Activated T-helper 2 cell treated with anti-CD3 and anti-CD28 coated beads, Interferon-gamma antibody, Interleukin-2, Interleukin-4, amounts not matched to agents 10 μg/mL and 5 μg/mL and 100 μg/mL, durations not matched to agents 14 hours and 24 hours and 36 hours (primary cell): ENCODE measurements at places on chromosomes 2 and 18. TPM values are rescaled to one million over a fixed set of nuclear protein-coding genes. Genes with fewer than 3 reads are reported as not detected.

- DNase-seq = no peak
- H3K27me3 ChIP-seq = peaks cover 4% of the 10 kb centered on the region
- peaks cover 2% of the 10 kb centered on the region for H3K4me1 ChIP-seq
- no peak overlapping the region for H3K27ac ChIP-seq
- H3K36me3 ChIP-seq = no peaks in the 10 kb centered on the region
Measured at GRCh38 chr18:63604791-63605567, 17.8 kb downstream of the SERPINB13 start.

- no peak overlapping the region for H3K4me3 ChIP-seq
- no peaks in the 10 kb centered on the region for H3K4me1 ChIP-seq
- no peaks in the 10 kb centered on the region for H3K27me3 ChIP-seq
- no peak overlapping the region for H3K27ac ChIP-seq
- DNase-seq = no peak
Measured at GRCh38 chr2:143192716-143193115, 63.5 kb downstream of the ARHGAP15 start.

- H3K27me3 ChIP-seq = no peaks in the 10 kb centered on the region
- no peaks in the 10 kb centered on the region for H3K36me3 ChIP-seq
- H3K4me1 ChIP-seq = no peaks in the 10 kb centered on the region
- H3K27ac ChIP-seq = no peak overlapping the region
- no peak overlapping the region for H3K4me3 ChIP-seq
Measured at GRCh38 chr18:11040823-11041656, 108.3 kb downstream of the PIEZO2 start.

DNA sequence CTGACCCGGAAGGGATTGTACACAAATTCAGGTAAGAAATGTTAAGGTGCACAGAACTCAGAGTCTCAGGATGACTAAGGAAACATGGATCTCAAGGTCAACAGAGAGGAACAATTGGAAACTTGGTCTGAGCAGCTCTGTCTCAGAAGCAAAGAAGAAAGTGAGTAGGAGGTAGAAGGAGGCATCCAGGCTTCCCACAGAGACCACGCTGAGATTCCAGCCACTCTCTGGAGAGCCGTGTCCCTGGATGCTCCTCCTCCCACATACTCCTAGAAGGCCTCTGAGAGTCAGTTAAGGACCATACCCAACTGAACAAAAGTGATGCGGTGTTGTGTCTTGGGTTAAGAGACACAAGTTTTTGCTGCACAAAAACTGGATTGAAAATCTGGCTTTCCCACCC lies 8.6 kb upstream of the PLB1 start:
- no peak for DNase-seq
- no peak overlapping the region for H3K4me3 ChIP-seq
- H3K36me3 ChIP-seq = no peaks in the 10 kb centered on the region
- H3K27me3 ChIP-seq = peaks cover 3% of the 10 kb centered on the region

GRCh38 chr2:146952696-146953095 lies 892.1 kb upstream of the ACVR2A start:
- DNase-seq = no peak
- H3K4me3 ChIP-seq = no peak overlapping the region
- H3K4me1 ChIP-seq = no peaks in the 10 kb centered on the region
- no peaks in the 10 kb centered on the region for H3K36me3 ChIP-seq

GRCh38 chr2:111663471-111664274 lies 220.3 kb downstream of the ANAPC1 start:
- no peak overlapping the region for H3K4me3 ChIP-seq
- H3K27me3 ChIP-seq = peaks cover 36% of the 10 kb centered on the region
- no peak overlapping the region for H3K27ac ChIP-seq
- no peak for DNase-seq
- H3K4me1 ChIP-seq = peaks cover 9% of the 10 kb centered on the region
- no peaks in the 10 kb centered on the region for H3K36me3 ChIP-seq

DNA sequence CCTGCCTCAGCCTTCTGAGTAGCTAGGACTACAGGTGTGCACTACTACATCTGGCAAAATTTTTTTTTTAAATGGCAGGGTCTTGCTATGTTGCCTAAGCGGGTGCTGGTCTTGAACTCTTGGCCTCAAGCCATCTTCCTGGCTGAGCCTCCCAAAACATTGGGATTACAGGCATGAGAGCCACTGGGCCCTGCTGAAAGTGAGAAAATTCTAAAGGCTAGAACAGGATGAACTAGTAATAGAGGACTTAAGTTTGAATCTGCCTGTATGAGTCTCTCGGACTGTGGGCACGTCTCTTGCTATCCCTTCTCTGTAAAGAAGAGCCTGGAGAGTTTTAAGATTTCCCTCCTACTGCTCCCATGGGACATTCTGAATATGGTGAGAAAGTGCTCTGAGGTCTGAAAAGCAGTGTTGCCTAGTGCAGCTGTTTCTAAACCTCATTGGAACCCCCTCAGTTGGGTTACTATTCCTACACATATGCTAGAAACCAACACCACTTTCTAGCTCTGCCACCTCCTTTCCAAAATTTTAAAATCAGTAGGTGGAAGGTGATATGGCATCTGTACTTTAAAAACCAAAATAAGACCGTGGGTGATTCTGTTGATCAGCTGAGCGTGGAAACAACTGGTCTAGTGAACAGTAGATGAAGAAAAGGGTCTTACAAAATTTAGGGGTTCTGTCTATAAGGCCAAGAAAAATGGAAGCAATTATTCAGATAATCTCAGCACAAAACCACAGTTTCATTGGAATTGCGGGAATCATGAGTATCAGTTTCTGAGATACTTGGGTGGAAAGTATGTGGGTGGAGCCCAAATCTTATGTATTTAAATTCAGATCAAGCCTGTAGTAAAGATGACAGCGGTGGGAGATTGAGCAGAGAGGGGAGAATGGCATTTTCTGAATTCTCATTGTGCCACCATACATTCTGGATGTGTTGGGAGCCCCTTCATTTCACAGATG lies 259.8 kb upstream of the CXCR4 start:
- H3K36me3 ChIP-seq = peaks cover 11% of the 10 kb centered on the region
- no peak overlapping the region for H3K4me3 ChIP-seq
- no peak for DNase-seq
- peaks cover 69% of the 10 kb centered on the region for H3K4me1 ChIP-seq
- no peaks in the 10 kb centered on the region for H3K27me3 ChIP-seq

- peak overlapping the region; percentile 77 for H3K27ac ChIP-seq
- H3K4me3 ChIP-seq = peak overlapping the region; percentile 93
- no peaks in the 10 kb centered on the region for H3K27me3 ChIP-seq
- peaks cover 40% of the 10 kb centered on the region for H3K4me1 ChIP-seq
Measured at GRCh38 chr2:201235860-201236811, 24.2 kb upstream of the CASP8 start.

DNA sequence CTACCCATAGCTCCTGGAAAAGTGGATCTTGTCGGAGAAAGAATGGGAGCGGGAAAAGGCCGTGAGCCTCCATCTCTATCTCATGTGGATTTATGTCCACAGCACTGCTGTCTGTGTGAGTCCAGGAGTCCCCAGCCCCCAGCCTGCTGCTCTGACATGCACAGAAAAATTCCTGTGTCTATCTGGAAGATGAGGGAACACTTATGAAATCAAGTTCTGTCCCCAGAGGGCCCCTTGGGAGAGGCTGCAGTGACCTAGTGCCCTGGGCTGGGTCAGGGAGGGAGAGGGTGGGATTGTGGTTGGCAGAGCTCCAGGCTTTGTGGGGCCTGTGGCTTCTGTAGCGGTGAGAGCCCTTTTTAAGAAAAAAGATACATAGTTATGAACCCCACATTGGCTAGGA lies 37.6 kb downstream of the HJURP start:
- H3K27me3 ChIP-seq = peaks cover 14% of the 10 kb centered on the region
- H3K4me3 ChIP-seq = no peak overlapping the region
- no peaks in the 10 kb centered on the region for H3K4me1 ChIP-seq
- no peak for DNase-seq

- no peaks in the 10 kb centered on the region for H3K4me1 ChIP-seq
- no peak overlapping the region for H3K27ac ChIP-seq
- no peaks in the 10 kb centered on the region for H3K36me3 ChIP-seq
- H3K4me3 ChIP-seq = no peak overlapping the region
- DNase-seq = no peak
Measured at GRCh38 chr2:165074884-165075283, 119.6 kb upstream of the SLC38A11 start.

DNA sequence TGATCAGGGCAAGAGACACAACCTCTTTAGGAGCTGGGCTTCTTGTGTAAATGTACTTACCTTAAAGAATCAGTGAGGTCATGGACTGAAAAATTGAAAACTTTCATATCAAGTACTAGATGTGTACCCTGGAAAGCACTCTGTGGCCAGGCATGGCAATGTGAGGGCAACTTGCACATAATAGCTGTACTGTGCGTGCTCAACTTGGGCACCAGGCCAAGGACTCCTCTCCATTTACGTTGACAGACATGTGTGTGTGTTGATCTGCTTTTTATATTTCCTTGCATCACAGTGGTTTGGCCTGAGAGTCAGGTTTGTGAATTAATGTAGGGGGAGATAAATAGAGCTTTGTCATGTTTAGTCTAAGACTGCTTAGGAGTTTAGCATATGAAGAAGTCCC lies 669.5 kb upstream of the REG3G start:
- H3K4me1 ChIP-seq = no peaks in the 10 kb centered on the region
- H3K36me3 ChIP-seq = no peaks in the 10 kb centered on the region
- H3K4me3 ChIP-seq = no peak overlapping the region

GRCh38 chr2:241432824-241433448 lies 75.4 kb downstream of the STK25 start:
- no peak overlapping the region for H3K4me3 ChIP-seq
- no peak for DNase-seq
- no peaks in the 10 kb centered on the region for H3K27me3 ChIP-seq
- H3K27ac ChIP-seq = no peak overlapping the region

DNA sequence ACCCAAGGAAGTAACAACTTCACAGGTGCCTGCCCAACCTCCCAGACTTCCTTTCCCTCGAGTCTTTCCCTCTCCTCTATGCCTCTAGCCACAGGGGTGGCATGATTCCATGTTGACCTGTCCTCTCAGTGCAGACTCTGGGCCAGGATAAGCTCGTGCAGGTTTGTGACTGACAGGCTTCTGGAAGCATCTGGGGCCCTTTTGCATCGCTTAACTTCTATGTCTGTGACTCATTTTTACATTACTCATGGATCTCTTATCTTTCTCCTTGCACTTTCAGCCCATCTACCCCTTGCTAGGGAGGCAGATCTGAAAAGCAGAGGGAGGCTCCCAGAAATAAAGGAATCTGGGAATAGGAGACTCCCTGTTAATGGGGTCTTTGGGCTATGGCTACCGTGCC lies 98.5 kb upstream of the RIOK3 start:
- no peaks in the 10 kb centered on the region for H3K27me3 ChIP-seq
- no peak for DNase-seq
- peaks cover 49% of the 10 kb centered on the region for H3K36me3 ChIP-seq

- H3K4me3 ChIP-seq = no peak overlapping the region
- H3K4me1 ChIP-seq = no peaks in the 10 kb centered on the region
- no peaks in the 10 kb centered on the region for H3K36me3 ChIP-seq
- no peak overlapping the region for H3K27ac ChIP-seq
- H3K27me3 ChIP-seq = no peaks in the 10 kb centered on the region
Measured at GRCh38 chr18:45538444-45538843, 76.8 kb upstream of the SLC14A2 start.

GRCh38 chr18:45851161-45851925 lies 25.9 kb downstream of the SIGLEC15 start:
- H3K4me1 ChIP-seq = peaks cover 3% of the 10 kb centered on the region
- no peaks in the 10 kb centered on the region for H3K27me3 ChIP-seq
- peaks cover 50% of the 10 kb centered on the region for H3K36me3 ChIP-seq
- DNase-seq = no peak
- H3K27ac ChIP-seq = no peak overlapping the region

- no peaks in the 10 kb centered on the region for H3K4me1 ChIP-seq
- H3K27ac ChIP-seq = no peak overlapping the region
- no peak overlapping the region for H3K4me3 ChIP-seq
- no peaks in the 10 kb centered on the region for H3K36me3 ChIP-seq
- no peaks in the 10 kb centered on the region for H3K27me3 ChIP-seq
Measured at GRCh38 chr2:192236136-192236535, 41.4 kb upstream of the TMEFF2 start.

- no peaks in the 10 kb centered on the region for H3K36me3 ChIP-seq
- no peak for DNase-seq
- H3K4me3 ChIP-seq = no peak overlapping the region
Measured at GRCh38 chr2:17958466-17959092, 80.1 kb downstream of the KCNS3 start.

- peaks cover 1% of the 10 kb centered on the region for H3K27me3 ChIP-seq
- H3K27ac ChIP-seq = no peak overlapping the region
- H3K4me3 ChIP-seq = no peak overlapping the region
- no peak for DNase-seq
Measured at GRCh38 chr2:158686210-158686691, 108.9 kb upstream of the DAPL1 start.

- peaks cover 1% of the 10 kb centered on the region for H3K27me3 ChIP-seq
- no peak overlapping the region for H3K4me3 ChIP-seq
- no peak overlapping the region for H3K27ac ChIP-seq
- H3K36me3 ChIP-seq = no peaks in the 10 kb centered on the region
Measured at GRCh38 chr2:219592736-219593135, 4.9 kb upstream of the STK11IP start.

DNA sequence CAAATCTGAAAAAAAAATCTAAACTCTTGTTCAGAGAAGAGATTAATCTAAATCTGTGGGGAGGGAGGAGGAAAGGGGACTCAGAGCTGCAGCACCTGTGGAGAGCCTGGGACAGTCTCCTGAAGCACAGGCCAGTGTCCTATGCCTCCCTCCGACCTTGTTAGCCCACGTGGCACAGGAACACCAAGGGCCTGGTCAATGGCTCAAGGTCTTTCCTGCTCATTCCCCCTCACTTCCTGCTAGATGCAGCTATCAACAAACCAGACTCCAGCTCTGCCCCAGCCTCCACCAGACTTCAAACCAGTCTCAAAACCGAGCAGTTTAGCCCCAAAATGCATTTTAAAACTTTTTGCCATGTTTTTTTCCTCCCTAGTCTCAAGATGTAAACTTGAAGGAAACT lies 20.1 kb upstream of the SULT1C3 start:
- H3K4me1 ChIP-seq = no peaks in the 10 kb centered on the region
- no peak overlapping the region for H3K4me3 ChIP-seq
- no peak overlapping the region for H3K27ac ChIP-seq

DNA sequence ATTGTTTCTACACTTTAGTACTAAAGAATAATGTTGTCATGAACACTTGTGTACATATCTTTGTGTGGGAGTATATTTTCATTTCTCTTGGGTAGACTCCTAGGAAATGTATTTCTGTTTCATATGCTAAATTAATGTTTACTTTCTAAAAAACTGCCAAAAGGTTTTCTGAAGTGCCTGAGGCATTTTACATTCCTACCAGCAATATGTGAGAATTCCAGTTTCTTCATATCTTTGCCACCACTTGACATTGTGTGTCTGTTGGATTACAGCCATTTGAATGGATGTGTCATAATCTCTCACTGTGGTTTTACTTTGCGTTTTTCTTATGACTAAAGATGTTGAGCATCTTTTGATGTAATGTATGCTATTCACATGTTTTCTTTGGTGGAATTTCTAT lies 428.2 kb upstream of the KCNH7 start:
- no peak for DNase-seq
- H3K4me3 ChIP-seq = no peak overlapping the region
- H3K27ac ChIP-seq = no peak overlapping the region
- H3K4me1 ChIP-seq = no peaks in the 10 kb centered on the region

The RAPH1 gene
- 2.8 and 4.6 TPM in 2 replicates for total RNA-seq

The CYP27C1 gene
- not detected in 2 replicates for total RNA-seq

The UGT1A7 gene
- total RNA-seq = not detected in 2 replicates

The NCKAP5 gene
- total RNA-seq = not detected in 2 replicates

The CNRIP1 gene
- not detected in 2 replicates for total RNA-seq

The TMX3 gene
- total RNA-seq = 62.4 and 71.0 TPM in 2 replicates

The IL36A gene
- total RNA-seq = 0.34 TPM in 1 of 2 replicates, not detected in the other

The PAX8 gene
- total RNA-seq = 0.76 and 0.84 TPM in 2 replicates

The CCT4 gene
- total RNA-seq = 360 and 367 TPM in 2 replicates

The SLC9A2 gene
- not detected in 2 replicates for total RNA-seq

The TMEM247 gene
- total RNA-seq = not detected in 2 replicates

The SLC16A14 gene
- 6.7 and 7.8 TPM in 2 replicates for total RNA-seq

The FKBP1B gene
- total RNA-seq = 1.1 and 2.1 TPM in 2 replicates

The NTSR2 gene
- not detected in 2 replicates for total RNA-seq
